IPS DF 19.7 (cell line): ENCODE measurements at places on chromosomes 5 and 9.

GRCh38 chr5:3489239-3489843 is 106.3 kb upstream of the IRX1 start:
- DNase-seq: no peak

- no peak for DNase-seq
These were observed 33.3 kb upstream of the CDKN2AIPNL start for GRCh38 chr5:134444941-134445471.

- DNase-seq: no peak
These were observed 13.1 kb downstream of the TLN1 start for GRCh38 chr9:35718721-35719511.

DNA sequence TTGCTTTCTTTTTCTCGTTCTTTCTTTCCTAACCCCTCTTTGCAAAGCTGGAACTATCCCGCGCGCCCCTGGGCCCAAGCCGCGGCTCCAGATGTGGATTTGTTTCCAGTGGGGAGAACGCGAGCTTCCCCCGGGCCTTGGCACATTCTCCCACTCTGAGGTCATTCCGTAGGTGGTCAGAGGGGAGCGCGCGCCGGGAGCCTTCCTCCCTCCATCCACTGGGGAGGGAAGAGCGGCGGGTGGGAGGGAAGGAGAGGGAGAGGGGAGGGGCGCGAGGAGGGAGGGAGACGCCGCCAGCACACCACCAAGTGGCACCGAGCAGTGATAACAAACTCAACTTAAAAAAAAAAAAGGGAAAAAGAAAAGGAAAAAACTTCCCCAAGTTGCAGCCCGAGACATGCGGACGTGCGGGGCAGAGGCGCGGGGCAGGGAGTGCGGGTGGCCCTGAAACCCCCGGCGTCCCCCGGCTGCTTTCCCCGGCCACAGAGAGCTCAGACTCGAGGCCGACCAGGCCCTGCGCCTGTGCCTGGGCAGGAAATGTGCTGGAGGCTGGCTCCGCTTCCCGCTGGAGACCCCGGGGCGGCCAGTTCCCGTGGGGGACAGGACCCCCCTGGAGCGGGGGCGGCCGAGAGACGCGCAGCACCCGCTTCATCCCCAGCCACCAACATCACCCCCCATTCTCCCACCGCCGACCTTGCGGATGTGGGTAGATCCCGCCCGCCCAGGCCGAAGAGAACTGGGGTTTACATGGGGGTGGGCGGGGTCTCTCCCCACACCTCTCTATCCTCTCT is 3.1 kb downstream of the IER5L start:
- DNase-seq: no peak

DNA sequence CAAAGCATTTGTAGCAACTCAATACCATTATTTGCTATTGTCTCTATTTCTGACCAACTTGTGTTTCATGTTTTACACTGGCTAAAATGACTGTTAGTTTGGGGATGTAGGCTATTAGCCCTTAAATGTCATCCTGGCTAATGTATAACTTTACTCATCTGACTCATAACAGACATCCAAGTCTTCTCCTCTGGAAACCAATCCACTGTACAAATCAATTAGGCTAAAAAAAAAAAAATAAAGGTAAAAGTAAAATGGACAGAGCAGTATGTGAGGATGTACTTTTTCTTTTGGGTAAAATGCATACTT is 20.6 kb downstream of the MEGF9 start:
- DNase-seq: no peak

- no peak for DNase-seq
These were observed 6.1 kb downstream of the GDA start for GRCh38 chr9:72155301-72155700.

DNA sequence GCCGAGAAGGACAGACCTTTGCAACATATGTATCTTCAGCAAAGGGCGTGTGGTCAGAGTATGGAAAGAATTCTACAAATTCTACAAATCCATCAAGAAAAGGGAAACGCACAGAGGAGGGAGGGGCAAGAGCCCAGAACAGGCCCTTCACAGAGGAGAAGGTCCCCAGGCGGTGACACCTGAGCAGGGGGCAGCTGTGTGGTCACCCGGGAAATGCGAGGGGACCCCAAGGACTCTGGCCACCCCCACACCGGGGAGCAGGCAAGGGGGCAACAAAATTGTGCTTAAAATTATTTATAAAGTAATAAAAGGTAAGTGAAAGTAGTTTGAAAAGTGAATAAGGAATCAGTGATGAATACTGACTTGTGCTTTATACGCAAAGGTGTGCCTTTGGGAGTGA is 17.6 kb downstream of the NACC2 start:
- no peak for DNase-seq

DNA sequence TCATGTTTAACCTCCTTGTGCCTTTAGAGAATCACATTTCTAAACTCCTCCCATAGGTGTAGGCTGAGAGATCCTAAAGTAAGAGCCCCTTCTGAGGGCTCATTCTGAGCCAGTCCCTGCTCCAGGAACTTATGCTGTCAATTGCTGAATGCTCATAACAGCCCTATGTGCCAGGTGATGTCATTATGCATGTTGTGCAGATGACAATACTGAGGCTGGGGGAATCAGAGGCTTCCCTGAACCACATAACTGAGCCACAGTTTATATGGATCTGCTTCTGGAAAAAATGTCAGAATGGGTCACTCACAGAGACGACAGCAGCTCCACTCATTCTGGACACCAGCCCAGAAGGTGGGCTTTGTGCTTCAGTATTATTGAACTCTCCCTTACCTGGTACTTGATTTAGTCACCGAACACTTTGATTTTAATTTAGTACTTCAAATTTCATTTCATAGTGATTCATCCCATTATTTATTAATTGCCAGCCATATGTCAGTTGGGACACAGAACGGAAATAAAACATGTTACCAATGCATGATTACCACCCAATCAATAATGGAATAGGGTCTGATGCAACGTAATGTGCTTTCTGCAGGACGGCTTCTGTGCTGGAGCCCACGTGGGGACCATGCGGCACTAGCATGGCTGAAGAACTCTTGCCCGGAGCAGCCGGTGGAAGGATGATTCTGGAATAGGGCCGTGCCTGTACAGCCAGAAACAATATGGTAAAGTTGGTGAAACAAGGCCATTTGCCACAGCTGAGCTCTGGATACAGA is 406.3 kb downstream of the IRX1 start:
- DNase-seq: no peak

DNA sequence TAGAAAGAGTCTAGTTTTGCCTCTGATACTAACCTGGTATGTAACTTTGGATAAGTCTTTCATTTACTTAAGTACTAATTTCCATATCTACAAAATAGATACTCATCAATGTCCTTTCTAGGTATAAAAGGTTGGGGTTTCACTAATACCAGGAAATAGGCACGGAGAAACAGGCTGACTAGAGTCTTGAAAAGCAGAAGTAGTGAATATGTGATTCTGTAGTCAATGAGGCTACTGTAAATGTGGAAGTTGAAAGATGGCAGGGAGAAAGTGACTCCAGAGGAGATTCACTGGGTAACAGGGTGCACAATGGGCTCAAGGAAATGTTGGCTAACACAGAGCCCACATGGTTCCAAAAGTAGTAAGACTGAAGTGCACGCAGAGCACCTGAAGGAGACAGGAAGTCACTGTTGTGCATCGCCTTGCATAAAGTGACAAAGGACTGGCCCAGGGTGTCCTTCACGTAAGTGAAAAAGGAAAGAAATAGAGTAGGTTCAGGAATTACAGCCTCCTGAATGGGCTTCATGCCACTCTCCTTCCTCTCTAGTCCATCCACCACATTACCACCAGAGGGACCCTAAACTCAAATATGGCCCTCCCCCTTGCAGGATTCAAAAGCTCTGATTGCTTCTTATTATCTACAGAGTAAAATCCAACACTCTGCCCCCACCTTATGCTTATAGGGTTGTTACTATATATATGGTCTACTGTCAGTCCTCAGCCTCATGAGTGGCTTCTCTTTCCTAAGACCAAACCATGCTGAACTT is 288.0 kb upstream of the SMARCA2 start:
- no peak for DNase-seq

DNA sequence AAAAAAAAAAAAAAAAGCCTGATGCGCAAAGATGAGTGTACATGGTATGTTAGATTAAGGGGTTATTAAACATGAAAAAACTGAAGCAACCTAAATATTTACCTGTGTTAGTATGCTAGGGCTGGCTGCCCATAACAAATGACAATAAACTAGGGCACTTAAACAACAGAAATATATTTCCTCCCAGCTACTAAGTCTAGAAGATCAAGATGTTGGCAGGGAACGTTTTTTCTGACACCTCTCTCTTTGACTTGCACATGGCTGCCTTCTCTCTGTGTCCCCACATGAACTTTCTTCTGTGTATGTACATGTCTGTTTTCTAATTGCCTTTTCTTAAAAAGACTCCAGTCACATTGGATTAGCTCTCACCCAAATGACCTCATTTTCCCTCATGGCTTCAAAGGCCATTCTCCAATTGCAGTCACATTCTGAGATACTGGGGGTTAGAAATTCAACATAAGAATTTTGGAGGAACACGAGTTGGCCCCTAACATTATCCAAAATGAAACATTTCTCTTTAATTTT is 694.5 kb downstream of the CDH9 start:
- DNase-seq: no peak

GRCh38 chr5:156391139-156391538 is 64.2 kb downstream of the SGCD start:
- DNase-seq: no peak

GRCh38 chr9:1702701-1703100 is 312.4 kb upstream of the SMARCA2 start:
- no peak for DNase-seq

- DNase-seq: no peak
These were observed 281.1 kb downstream of the MRPS30 start for GRCh38 chr5:45089870-45090269.

GRCh38 chr5:154791535-154791934 is 36.4 kb downstream of the LARP1 start:
- no peak for DNase-seq

DNA sequence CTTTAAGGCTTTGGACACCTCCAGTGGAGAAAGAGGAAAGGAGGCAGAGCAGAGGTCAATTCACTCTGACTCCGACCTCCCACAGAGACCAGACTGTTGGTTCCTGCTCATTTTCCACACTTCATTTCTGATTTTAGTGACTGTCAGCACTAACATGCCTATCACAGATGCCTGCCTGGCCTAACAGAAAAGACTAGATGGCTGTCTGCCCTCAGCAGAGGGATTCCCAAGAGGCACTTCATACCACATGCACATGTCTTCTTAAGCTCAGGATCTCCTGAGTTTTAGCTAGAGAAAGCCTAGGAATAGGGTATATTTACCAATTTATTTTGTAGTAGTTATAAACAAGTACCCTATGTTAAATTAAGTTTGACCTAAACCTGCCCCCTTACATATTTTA is 336.0 kb downstream of the ENC1 start:
- no peak for DNase-seq

DNA sequence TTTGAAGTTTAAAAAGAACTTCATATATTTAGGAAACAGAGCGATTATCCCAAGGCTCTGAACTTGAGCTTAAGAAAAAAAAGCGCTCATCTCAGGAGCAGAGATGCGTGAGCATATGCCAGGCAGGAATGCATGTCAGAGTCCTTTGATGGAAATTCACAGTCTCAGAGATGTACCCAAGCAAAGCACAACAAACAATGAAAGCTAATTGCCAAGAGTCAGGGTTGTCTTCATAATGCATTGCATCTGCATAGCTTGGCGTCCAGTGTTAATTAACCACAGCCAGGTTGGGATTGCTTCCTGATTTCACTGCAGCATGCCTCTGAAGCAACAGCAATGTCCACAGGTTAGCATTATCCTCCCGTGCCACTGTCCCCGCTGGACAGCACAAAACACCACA is 907.0 kb upstream of the DMAC1 start:
- no peak for DNase-seq

DNA sequence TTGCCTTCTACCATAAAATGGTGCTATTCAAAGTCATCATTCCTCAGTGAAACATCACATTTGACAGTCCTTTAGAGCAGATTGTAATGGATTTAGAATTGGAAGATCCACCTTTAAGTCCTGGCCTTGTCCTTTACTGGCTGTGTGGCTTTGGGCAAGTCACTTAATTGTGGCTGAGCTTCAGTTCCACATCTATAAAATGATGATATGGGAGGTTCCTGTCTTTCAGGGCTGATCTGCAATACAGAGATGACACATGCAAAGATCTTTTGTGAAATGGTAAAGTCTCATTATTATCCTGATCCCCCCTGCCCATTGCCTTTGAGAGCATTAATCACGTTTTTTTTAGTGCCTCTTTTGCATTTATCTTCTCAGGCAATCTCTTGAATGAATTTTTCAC is 58.2 kb downstream of the ZFAND5 start:
- no peak for DNase-seq

GRCh38 chr5:139611703-139612584 is 36.2 kb upstream of the CXXC5 start:
- DNase-seq: no peak

- DNase-seq: no peak
These were observed 693.2 kb upstream of the FTMT start for GRCh38 chr5:121158451-121158850.

- no peak for DNase-seq
These were observed 18.0 kb downstream of the DNLZ start for GRCh38 chr9:136345281-136346156.

GRCh38 chr5:81854485-81854884 is 103.6 kb upstream of the SSBP2 start:
- no peak for DNase-seq

DNA sequence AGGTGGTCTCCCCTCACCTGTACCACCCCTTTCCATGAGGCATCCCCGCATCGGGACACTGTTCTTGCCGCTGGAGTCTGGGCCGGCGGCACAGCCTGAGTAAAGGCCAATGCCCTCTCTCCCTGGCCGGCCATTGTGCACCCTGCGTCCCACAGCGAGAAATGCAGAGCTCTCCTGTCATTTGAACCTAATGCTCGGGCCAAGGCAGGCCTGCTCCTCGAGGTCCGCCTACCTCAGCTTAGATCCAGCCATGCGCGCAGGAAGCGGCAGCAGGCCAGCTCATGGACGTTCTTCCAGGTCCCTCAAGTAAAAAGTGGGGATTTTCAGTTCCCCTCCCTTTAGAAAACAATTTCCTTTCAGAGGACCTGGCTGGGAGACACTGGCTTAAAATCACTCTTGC is 135.0 kb downstream of the HSD17B3 start:
- DNase-seq: no peak

DNA sequence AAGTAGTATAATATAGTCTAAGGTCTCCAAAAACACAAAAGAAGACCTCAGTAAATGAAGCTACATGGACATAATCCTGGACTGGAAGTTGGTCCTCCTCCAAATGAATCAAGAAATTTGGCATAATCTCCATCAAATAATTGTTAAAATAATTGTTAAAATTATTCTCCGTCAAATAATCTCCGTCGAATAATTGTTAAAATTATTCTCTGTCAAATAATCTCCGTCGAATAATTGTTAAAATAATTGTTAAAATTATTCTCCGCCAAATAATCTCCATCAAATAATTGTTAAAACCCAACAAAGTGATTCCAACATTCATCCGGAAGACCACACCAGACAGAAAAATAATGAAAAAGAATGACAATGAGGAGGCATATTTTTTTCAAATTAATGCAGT is 130.6 kb downstream of the ADAMTS2 start:
- no peak for DNase-seq

DNA sequence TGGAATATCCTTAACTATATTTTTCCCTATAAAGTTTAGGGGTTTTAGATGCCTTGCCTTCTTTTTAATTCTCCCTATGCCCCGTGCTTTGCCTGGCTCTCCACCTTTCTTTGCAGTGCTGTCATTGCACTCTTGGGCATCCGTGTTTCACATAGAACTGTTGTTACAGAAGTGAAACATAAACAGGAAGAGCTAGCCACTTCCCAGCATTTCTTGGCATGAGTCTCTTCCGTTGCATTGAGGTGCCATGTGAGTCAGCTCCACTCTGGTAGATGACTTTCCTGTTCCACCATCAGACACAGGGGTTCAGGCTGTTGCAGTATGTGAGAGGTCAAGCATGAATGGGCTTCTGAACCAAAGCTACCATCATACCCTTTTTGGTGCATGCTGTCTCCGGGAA is 73.4 kb downstream of the ANGPTL2 start:
- DNase-seq: no peak
